ENCODE measurements at places on chromosomes 12 and 14. TPM values are rescaled to one million over a fixed set of nuclear protein-coding genes. Genes with fewer than 3 reads are reported as not detected.

Gene NKX2-1
- not detected for total RNA-seq

GRCh38 chr12:1660304-1661187 is 30.3 kb upstream of the ADIPOR2 start:
- no peak overlapping the region for H3K4me3 ChIP-seq
- peak overlapping the region; percentile 63 for H3K27ac ChIP-seq
- H3K27me3 ChIP-seq, result peaks cover 2% of the 10 kb centered on the region
- H3K4me1 ChIP-seq, result peaks cover 25% of the 10 kb centered on the region
- H3K36me3 ChIP-seq, result peaks cover 2% of the 10 kb centered on the region

- H3K36me3 ChIP-seq, result no peaks in the 10 kb centered on the region
- no peak overlapping the region for H3K4me3 ChIP-seq
- peak; percentile 46 for DNase-seq
- H3K4me1 ChIP-seq, result peaks cover 6% of the 10 kb centered on the region
These were observed 74.7 kb downstream of the NOC4L start for GRCh38 chr12:132218915-132219314.

- no peak for DNase-seq
- no peak overlapping the region for H3K4me3 ChIP-seq
- no peaks in the 10 kb centered on the region for H3K27me3 ChIP-seq
- H3K27ac ChIP-seq, result no peak overlapping the region
These were observed 163.4 kb downstream of the ANO6 start for GRCh38 chr12:45379261-45379660.

Gene TRPV4
- total RNA-seq, result 0.17 TPM

- no peak overlapping the region for H3K27ac ChIP-seq
- H3K27me3 ChIP-seq, result peaks cover 35% of the 10 kb centered on the region
- DNase-seq, result no peak
- no peak overlapping the region for H3K4me3 ChIP-seq
- H3K4me1 ChIP-seq, result no peaks in the 10 kb centered on the region
These were observed 14.3 kb downstream of the RERG start for GRCh38 chr12:15206831-15207389.

Gene TSPAN11
- not detected for total RNA-seq

Gene REP15
- 0.25 TPM for total RNA-seq

- peak overlapping the region; percentile 79 for H3K4me3 ChIP-seq
- H3K36me3 ChIP-seq, result peaks cover 21% of the 10 kb centered on the region
- peak overlapping the region; percentile 76 for H3K27ac ChIP-seq
These were observed 8.7 kb downstream of the SHMT2 start for GRCh38 chr12:57237932-57238853.

GRCh38 chr12:100699209-100699608 is 95.4 kb upstream of the ANO4 start:
- H3K27ac ChIP-seq, result no peak overlapping the region
- H3K4me3 ChIP-seq, result no peak overlapping the region
- H3K4me1 ChIP-seq, result no peaks in the 10 kb centered on the region
- no peaks in the 10 kb centered on the region for H3K36me3 ChIP-seq
- no peaks in the 10 kb centered on the region for H3K27me3 ChIP-seq
- DNase-seq, result no peak

GRCh38 chr12:24721191-24721590 is 227.7 kb downstream of the BCAT1 start:
- no peak overlapping the region for H3K4me3 ChIP-seq
- H3K27me3 ChIP-seq, result peaks cover 2% of the 10 kb centered on the region
- no peak overlapping the region for H3K27ac ChIP-seq
- DNase-seq, result no peak
- H3K36me3 ChIP-seq, result peaks cover 2% of the 10 kb centered on the region

GRCh38 chr14:73794146-73794545 is 57.5 kb upstream of the PTGR2 start:
- no peak for DNase-seq
- H3K4me1 ChIP-seq, result peaks cover 6% of the 10 kb centered on the region
- no peak overlapping the region for H3K27ac ChIP-seq
- H3K4me3 ChIP-seq, result no peak overlapping the region

GRCh38 chr12:38587594-38587993 is 271.0 kb downstream of the ALG10B start:
- no peaks in the 10 kb centered on the region for H3K27me3 ChIP-seq
- no peak overlapping the region for H3K27ac ChIP-seq
- no peak overlapping the region for H3K4me3 ChIP-seq
- no peaks in the 10 kb centered on the region for H3K4me1 ChIP-seq

- no peaks in the 10 kb centered on the region for H3K36me3 ChIP-seq
- no peak overlapping the region for H3K27ac ChIP-seq
- no peaks in the 10 kb centered on the region for H3K4me1 ChIP-seq
- H3K4me3 ChIP-seq, result no peak overlapping the region
- no peak for DNase-seq
These were observed 214.4 kb upstream of the ALG10B start for GRCh38 chr12:38102197-38102596.

GRCh38 chr12:104667139-104667538 is 210.4 kb downstream of the CHST11 start:
- DNase-seq, result no peak
- H3K27me3 ChIP-seq, result no peaks in the 10 kb centered on the region
- H3K4me3 ChIP-seq, result no peak overlapping the region
- H3K27ac ChIP-seq, result no peak overlapping the region

DNA sequence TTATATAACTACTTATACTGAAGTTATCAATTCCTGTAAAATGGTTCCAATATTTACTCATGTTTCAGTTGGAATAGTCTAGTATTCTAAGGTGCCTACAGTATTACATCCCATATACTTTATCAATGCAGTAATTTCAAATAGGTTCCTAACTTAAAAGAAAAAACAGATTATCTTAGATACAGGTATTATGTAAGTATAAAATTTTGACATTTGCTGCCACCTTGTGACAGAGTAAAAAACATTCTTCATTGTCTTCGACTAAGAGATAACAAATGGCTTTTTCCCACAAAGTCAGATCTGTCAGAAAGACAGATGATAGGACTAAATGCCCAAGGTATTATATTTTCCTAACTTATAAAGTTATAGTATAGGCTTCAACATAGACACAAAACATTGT is 78.7 kb downstream of the TXNDC16 start:
- peaks cover 58% of the 10 kb centered on the region for H3K36me3 ChIP-seq
- peaks cover 38% of the 10 kb centered on the region for H3K4me1 ChIP-seq
- DNase-seq, result peak; percentile 47

GRCh38 chr12:108562348-108563135 is at the start of gene ISCU:
Gene ISCU, plus strand, starts transcription at chr12:108562596. Its CDS starts 27 bp downstream, at chr12:108562623.
- peak; percentile 98 for DNase-seq
- H3K27ac ChIP-seq, result peak within 1 kb of the TSS; percentile 99
- H3K27me3 ChIP-seq, result no peaks in the 10 kb centered on the region
- H3K36me3 ChIP-seq, result peaks cover 28% of the 10 kb centered on the region
- peaks cover 65% of the 10 kb centered on the region for H3K4me1 ChIP-seq

GRCh38 chr14:105689722-105690121 is 163.3 kb downstream of the TMEM121 start:
- H3K4me3 ChIP-seq, result no peak overlapping the region
- no peaks in the 10 kb centered on the region for H3K4me1 ChIP-seq
- H3K27me3 ChIP-seq, result peaks cover 11% of the 10 kb centered on the region
- DNase-seq, result no peak

- H3K4me1 ChIP-seq, result no peaks in the 10 kb centered on the region
- H3K27ac ChIP-seq, result no peak overlapping the region
- H3K4me3 ChIP-seq, result no peak overlapping the region
- no peaks in the 10 kb centered on the region for H3K36me3 ChIP-seq
These were observed 9.0 kb upstream of the IQSEC3 start for GRCh38 chr12:57539-57938.

Gene SOAT2
- total RNA-seq, result 1.0 TPM

Gene EPYC
- total RNA-seq, result not detected

GRCh38 chr12:30437044-30437443 is 258.6 kb downstream of the IPO8 start:
- no peaks in the 10 kb centered on the region for H3K4me1 ChIP-seq
- no peaks in the 10 kb centered on the region for H3K27me3 ChIP-seq
- DNase-seq, result no peak
- no peak overlapping the region for H3K4me3 ChIP-seq

- H3K4me1 ChIP-seq, result peaks cover 68% of the 10 kb centered on the region
- no peaks in the 10 kb centered on the region for H3K27me3 ChIP-seq
- H3K4me3 ChIP-seq, result peak overlapping the region; percentile 65
- no peak for DNase-seq
- H3K36me3 ChIP-seq, result peaks cover 54% of the 10 kb centered on the region
- peak overlapping the region; percentile 89 for H3K27ac ChIP-seq
These were observed 22.9 kb downstream of the SPTLC2 start for GRCh38 chr14:77593501-77593961.

DNA sequence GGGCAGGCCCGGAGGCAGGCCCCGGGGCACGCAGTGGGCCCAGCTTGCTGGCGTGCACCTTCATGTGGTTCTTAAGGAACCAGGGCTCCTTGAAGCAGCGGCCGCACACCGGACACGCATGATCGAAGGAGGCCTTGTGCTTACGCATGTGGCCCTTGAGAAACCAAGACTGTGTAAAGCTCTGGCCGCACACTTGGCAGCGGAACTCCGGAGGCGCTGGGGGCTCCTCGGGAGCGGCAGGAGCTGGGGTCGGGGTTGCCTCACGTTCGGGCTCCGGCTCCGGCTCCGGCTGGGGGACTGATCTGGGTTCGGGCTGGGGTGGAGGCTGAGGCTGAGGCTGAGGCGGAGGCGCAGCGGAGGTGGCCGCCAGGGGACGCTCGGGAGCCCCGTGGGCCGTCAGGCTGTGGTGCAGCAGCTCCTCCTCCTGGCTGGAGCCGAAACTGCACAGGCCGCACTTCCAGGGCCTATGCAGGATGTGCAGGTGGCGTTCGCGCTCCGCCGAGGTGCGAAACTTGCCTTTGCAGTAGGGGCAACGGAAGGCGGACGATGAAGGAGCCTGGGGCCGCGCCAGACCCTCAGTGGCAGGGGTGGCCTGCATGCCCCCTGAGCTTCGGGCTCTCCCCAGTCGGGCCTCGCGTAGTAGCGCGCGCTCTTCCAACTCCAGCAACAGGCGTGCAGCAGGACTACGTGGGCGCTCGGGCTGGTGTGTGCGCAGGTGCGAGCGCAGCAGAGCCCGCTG is 6.0 kb downstream of the ZNF219 start:
- no peak overlapping the region for H3K4me3 ChIP-seq
- no peak overlapping the region for H3K27ac ChIP-seq
- no peaks in the 10 kb centered on the region for H3K36me3 ChIP-seq

DNA sequence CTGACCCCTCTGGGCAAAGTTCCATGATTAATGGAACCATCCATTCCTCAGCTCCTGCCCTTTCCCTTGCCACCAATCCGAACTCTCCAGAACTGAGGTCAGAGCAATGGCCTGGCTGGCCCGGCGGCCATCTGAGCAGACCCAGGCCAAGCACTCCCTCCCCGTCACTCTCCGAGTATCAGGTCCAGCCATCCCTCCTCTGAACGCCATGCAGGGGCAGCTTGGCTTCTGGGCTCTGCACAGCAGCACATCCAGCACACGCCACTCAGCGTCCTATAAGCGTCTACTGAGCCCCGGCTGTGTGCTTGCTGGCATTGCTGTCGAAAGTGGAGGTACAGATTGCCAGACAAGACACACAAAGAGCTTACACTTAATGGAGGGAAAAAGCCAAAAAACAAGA is 34.3 kb upstream of the VWF start:
- peaks cover 2% of the 10 kb centered on the region for H3K27me3 ChIP-seq
- H3K27ac ChIP-seq, result no peak overlapping the region
- no peaks in the 10 kb centered on the region for H3K36me3 ChIP-seq
- no peak overlapping the region for H3K4me3 ChIP-seq
- DNase-seq, result no peak
